ENCODE measurements at places on chromosomes 6 and 20. TPM values are rescaled to one million over a fixed set of nuclear protein-coding genes. Genes with fewer than 3 reads are reported as not detected.
A peak's percentile ranks its signal among the peaks of the same experiment; 100 is the strongest.

DNA sequence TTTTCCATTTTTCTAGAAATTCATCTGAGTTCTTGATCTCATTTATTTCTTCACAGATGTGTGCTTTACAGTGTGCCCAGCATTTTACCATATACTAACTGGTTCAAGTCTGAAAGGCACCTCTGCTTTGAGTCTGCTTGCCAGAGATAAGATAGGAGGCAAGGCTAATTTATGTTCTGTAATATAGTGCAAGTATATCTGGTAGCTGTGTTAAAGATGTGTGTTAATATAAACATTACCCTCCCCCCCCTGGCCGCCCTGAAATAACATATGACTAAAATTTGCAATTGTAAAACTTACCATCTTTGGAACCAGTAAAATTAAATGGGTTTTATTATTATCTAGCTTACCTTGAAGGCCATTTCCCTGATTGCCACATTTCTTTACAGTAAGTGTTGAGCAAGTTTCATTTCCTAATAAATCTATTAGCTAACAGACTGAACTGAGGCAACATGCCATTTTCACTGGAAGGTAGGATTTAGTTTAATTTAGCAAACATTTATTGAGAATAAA lies 2.7 kb downstream of the FBXO9 start:
- no peak for DNase-seq

GRCh38 chr6:56764081-56764566 lies 121.4 kb upstream of the DST start:
- DNase-seq: no peak

DNA sequence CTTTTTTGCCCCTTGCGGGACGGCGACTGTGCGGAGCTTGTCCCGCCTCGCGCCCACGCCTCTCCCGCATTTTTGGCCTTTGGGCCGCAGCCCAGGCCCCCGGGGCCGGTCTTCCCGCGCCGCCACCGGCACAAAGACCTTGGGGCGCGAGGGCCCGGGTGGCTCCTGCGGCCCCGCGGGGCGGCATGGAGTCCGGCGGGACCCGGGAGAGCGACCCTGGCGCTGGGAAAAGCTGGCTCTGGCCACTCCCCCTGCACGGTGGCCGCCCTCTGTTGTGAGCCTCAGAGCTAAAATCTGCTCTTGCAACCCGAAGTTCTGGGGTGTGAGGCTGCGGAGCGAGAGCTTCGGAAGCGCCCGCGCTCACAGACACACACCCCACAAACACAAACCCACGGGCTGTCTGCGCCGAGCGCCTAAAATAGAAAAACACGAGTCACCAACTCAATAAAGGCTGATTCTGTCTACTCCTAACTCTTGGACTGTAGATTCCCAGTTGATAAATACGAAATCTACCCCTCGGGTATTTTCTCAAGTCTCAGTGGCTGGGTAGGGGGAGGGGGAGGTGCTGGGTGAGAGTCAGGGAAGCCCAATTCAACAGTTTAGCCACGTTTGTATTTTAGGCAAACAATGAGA lies 496 bp upstream of the BEND3 start:
- no peak for DNase-seq

DNA sequence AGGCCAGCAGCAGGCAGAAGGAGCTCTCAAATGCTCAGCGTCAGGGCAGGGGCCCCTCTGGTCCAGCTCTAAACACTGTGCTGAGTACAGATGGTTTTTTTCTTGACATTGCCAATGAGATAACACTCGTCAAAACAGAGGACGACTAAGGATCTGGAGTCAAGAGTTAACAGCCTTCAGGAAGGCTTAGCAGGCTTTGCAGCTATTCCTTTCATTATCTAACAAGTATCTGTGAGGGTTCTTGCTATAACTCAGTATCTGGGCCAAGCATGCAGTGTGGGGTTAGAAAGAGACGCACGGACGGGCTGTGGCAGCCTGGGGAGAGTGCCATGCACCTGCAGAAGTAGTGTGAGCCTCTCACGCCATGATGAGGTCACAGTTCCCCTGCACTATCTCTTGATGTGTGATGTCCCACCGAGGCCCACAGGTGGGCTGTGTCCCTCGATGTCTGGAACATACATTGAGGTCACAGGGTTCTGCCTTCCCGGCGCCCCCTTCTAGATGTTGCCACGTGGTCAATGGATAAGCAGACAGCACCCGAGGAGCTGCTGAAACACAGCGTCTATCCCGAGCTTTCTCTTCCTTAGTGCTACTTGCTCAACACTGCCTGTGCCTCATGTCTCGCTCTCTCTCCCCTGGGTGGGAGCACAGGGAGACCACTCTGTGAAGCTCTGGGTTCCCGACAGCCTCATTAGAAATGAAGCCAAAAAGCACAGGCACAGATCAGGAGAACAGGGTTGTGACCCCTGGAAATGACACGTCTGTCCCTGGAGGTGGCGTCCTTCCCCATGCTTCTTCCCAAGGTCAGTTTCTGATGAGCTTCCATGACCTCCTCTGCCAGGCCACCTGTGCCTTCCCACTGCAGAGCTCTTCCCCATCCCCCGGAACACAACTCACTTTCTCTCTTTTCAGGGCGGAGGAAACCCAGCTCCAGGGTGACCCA lies 85.5 kb upstream of the RPS6KA2 start:
- no peak for DNase-seq

- DNase-seq: no peak
These were observed 19.3 kb downstream of the JARID2 start for GRCh38 chr6:15264902-15265761.

GRCh38 chr6:90610751-90611542 lies 24.1 kb upstream of the MAP3K7 start:
- peak; percentile 46 for DNase-seq

DNA sequence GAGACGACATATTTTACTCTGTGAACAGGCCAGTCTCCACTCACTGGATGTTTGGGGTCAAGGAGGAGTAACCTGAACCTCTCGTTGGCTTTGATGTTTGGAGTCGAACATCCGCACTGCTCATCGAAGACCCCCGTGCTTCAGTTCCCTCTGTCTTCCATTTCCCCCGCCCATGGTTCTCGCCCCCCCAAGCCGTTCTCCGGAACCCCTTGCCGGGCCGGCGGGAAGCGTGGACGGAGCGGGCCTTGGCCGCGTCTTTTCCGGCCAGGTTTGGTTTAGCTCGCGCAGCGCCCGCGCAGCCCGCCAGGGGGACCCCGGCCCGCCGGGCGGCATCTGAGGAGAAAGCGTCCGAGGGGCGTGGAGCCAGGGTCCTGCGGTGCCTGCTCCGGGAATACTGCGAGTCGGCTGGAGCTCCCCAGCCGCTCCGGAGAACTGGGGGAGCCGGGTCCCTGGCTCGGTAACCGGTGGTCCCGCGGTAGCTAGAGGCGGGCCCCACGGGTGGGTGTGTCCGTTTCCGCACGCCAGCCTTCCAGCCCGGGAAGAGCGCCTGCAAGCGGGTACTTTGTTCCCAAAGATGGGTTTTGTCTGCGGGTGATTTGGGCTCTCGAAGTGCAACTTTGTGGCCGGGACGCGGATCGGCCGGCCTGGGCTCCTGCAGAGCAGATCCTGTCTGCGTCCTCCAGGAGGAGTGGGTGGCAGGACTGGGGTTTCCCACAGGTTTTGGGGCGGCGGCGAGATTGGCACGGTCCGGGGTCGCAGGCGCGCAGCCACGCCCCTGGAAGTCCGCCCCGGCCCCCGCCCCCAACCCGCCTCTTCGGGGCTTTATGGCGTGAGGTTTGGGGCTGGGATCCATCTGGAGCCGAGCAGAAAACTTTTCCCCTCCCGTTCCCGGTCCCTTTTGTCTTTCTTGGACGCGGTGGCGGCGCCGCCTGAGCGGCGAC lies at the start of gene TMEM200A:
Gene TMEM200A, plus strand, starts transcription at position 852 of the 941 bp plus-strand sequence. CDS start 74,406 bp downstream, outside the sequence.
- DNase-seq: peak; percentile 64

- DNase-seq: no peak
These were observed 1.8 kb downstream of the TCF21 start for GRCh38 chr6:133890711-133891148.

DNA sequence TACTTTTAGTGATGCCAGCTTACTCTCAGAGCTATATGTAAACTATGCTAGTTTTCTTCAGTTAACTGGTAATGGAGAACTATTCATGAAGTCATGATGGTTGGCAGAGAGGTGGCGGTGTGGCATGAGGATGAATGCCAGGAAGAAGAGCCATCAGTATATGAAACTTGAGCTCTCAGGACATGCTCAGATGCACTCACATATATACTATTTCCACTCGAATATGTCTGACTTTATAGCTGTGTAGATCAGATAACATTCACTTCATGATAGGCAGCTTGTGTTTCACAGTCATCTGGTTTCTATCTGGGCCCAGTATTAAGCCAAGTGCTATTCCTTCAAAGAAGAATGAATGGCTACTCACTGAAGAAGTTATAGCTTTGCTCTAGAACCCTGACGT lies 46.2 kb upstream of the CEP85L start:
- no peak for DNase-seq

Gene BAG2
- 5.5 TPM for total RNA-seq

Gene SIRPD
- total RNA-seq: not detected

Gene KIF25
- total RNA-seq: not detected

Gene MUC21
- not detected for total RNA-seq

Data from activated T-cell treated with anti-CD3 and anti-CD28 coated beads, Interleukin-2, amount 50 U/mL, for 72 hours (primary cell).